ENCODE measurements at places on chromosomes 7 and 10.

GRCh38 chr10:112960151-112960681 is 10.2 kb downstream of the TCF7L2 start:
- DNase-seq = peak; percentile 65

DNA sequence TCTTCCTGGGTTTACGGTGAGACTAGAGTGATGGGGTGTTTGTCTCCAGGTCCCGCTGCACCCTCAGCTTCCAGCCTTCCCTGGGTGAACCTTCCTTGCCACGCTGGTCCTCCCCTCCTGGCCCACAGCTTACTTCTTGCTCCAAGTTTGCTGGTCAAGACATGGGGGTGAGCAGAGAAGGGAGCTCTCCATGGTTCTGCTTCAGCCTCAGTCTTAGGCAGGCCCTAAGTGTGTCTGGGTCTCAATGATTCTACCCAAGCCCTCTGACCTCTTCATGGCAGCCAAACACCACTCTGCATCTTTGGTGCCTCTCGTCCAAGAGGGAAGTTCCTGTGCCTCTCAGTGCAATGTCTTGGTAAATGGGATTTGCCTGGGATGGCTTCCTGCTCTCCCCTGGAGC is 356.5 kb upstream of the KLF6 start:
- no peak for DNase-seq

DNA sequence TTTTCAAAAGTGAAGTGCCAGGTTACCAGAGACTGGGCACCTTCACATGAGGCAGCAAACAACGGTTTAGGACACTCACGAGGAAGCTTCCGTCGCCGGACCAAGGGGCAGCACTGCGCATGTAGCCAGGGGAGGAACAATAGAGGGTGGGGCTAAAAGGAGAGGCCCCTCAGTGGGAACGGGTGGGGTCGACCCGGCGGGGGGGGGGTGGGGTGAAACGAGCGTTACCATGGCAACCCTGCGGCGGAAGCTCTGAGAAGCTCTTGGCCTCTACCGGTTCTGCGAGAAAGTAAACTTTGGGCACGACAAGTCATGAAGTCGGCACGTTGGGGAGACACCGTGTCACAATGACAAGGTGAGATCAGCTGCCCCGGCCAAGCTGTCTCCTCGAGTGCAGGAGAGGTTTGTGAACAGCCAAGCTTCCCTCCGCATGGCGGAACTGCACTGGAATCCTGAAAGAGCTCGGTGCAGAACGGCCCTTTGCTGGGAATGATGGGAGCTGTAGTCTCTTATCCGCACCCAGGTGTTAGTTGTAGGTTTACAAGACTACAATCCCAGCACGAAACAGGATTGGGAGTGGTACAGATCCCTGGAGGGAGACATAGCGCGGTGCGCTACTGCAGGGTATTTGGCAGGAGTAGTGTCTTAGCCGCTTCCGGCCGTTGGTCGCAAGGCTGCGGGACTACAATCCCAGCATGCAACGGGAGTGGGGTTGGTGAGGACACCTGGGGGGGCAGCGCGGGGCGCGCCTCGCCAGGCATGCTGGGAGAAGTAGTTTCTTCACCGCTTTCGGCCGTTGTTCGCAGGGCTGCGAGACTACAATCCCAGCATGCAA is 72.8 kb upstream of the ZNF722 start:
- DNase-seq = peak; percentile 94

- peak; percentile 72 for DNase-seq
Observed at GRCh38 chr7:130987092-130987491, 253.1 kb upstream of the KLF14 start.

GRCh38 chr10:82378146-82378545 is 503.2 kb downstream of the NRG3 start:
- DNase-seq = peak; percentile 75

DNA sequence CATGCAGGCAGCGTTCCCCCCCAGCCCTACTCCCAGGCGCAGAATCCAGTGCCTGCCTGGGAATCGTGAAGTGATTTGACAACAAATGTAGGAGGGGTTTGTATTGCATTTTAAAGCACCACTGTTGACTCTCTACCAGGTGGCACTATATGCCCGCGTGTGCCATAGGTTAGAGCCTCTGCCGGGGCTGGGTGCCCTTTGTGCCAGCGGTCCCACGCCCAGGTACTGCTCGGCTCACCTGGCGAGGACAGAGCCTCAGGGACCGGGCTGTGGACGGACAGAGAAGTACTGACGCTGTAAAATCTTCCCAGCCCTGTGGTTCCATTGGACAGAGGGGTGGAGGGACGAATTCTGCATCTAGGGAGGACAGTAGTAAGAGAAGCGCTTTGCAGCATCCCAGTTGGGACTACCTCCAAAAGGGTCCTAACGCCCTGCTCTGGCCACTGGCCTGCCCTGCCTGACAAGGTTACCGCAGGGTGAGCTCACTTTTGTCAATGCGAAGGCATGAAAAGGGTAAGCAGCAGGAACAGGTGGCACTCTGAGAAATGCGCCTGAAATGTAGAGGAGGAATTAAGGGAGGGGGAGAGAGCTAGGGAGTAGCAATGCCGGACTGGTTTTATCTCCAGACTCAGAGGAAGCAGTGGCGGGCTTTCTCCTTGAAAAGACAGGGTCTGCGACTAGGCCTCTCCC is 788 bp upstream of the CACNA2D1 start:
- DNase-seq = no peak

DNA sequence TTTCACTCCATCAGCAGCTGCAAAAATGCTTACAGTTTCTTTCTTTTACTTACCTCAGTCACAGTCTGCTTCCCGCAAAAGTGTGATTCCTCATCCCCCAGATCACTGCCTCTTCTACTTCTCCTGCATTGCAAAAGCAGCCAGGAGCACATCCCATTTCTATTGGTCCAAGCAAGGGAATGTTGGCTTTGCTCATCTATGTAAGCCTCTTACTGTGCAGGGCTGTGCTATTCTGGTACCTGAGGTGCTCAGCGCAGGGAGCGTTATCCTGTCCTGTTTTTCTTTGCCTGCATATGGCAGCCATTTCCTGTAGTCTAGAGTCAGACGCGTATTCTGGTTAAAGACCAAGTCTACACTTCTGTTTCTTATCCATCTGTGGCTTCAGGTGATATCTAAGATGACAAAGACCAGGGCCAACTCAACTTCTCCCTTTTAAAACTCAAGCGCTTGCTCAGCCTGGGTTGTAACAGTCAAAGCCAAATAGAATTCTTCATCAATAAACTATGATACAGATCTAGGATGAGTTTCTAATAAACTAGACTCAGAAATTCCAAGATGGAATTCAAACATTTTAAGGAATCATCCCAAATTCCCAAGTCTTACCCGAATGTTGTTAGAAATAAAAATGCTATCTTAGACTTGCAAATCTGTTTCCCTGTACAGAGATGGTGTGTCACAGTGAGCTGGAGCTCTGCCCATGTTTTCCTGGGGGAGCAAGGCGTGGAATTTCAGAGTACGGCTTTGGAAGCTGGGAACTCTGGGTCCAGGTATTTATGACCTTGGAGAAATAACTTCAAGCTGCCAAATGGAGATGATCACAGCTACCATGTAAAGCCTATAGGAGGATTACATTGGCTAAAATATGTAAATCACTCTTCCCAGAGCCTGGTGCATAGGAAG is 6.1 kb upstream of the RBM17 start:
- DNase-seq = no peak

- DNase-seq = peak; percentile 87
Observed at GRCh38 chr10:110460111-110460809, 37.4 kb upstream of the DUSP5 start.

GRCh38 chr10:69632516-69633199 is 2.6 kb downstream of the FAM241B start:
- DNase-seq = peak; percentile 50

GRCh38 chr7:84144480-84144879 is 50.1 kb downstream of the SEMA3A start:
- no peak for DNase-seq

DNA sequence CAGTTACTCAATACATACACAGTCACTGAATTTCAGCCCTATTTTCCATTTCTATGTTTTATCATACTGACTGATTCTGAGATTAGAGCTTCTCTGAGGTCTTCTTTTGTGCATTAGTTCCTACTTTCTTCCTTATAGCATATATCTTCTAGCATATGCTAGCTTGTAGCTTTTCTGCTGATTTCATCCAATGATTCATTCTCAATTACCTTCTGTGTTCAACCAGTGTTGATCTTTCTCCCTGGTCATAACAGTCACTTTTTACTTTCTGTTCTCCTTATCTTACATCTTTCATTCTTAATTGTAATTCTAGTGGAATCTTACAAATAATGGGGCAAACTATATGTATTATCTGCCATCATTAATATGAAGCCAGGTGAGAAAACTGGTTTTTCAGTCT is 159.5 kb upstream of the HGF start:
- DNase-seq = peak; percentile 16

DNA sequence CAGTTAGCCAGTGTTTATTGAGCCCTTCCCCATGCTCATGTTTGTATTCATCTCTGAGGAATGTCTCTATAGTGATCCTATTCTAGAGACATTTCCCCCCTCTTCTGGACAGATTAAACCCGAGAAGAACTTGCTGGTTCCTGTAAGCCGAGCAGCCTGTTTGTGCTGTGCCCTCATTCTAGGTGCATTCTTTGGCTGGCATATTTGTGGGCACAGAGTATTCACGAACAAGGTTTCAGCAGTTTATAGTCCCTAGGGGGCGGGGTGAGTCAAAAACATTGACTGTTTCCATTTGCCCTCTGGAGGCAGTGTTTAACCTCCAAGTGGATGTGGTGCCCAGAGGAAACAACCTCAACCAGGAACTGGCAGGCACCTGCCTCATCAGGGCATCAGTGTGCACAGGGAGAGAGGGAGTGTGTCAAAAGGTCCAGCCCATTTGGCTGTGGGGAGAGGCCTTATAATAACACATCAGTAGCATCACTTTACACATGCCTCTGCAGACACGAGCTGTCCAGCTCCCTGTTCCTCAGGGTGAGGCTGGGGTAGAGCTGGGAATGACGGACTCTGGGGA is 273.3 kb upstream of the LRGUK start:
- DNase-seq = peak; percentile 99

DNA sequence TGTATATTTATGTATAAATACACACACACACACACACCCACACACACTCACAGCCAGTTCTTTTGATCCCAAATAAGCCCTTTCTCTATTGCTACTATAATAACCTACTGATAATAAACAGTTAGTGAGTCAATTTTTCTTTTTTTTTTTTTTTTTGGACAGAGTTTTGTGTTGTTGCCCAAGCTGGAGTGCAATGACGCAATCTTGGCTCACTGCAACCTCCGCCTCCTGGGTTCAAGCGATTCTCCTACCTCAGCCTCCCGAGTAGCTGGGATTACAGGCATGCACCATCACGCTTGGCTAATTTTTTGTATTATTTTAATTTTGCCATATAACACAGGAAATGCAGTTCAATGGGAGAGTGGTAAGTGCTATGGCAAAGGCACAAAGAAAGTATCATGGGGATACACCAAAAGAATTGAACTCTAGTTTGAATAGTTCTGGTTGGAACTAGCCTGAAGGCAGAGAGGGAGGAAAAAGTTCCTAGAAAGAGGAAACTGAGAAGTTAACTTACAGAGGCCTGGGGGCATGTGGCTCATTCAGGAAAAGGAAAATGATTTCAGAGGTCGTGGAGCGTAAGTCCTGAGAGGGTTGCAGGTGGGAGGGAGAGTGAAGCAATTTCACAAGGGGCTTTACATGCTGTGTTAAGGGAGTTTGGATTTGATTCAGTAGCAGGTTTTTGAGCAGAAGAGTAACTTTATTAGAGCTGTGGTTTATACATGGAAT is 44.4 kb upstream of the JCAD start:
- DNase-seq = no peak

GRCh38 chr7:131950758-131951157 is 394.3 kb upstream of the PODXL start:
- no peak for DNase-seq

- DNase-seq = no peak
Observed at GRCh38 chr7:43769281-43769680, 10.8 kb downstream of the BLVRA start.

DNA sequence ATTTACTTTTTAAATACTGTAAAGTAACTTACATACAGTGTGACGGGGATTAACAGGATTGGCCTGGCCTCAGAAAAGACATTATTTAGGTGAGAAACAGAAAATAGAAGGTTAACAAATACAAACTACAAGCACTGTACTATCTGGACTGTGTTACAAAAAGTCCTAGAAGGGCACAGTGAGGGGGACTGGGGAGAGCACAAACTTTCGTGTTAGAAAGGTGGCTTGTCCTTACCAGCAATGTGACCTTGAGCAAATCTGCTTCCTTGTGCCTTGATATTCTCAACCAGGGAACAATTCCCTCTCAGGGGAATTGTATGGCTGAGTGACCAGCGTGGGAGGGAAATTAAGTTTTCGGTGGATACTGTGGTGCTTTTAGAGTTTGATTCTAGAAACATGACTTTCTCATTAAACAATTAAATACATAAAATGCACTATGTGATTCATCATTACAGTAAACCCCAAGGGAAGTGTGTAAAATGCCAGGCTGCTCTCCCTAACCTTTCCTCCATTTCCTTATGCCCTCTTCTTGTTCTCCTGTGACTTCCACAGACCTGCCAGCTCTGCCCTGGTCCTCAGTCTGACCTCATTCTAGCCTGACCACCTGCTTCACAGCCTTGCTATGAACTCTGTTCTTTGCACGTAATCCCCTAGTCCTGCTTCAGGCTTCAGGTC is 57.7 kb downstream of the OSBPL3 start:
- DNase-seq = peak; percentile 50

DNA sequence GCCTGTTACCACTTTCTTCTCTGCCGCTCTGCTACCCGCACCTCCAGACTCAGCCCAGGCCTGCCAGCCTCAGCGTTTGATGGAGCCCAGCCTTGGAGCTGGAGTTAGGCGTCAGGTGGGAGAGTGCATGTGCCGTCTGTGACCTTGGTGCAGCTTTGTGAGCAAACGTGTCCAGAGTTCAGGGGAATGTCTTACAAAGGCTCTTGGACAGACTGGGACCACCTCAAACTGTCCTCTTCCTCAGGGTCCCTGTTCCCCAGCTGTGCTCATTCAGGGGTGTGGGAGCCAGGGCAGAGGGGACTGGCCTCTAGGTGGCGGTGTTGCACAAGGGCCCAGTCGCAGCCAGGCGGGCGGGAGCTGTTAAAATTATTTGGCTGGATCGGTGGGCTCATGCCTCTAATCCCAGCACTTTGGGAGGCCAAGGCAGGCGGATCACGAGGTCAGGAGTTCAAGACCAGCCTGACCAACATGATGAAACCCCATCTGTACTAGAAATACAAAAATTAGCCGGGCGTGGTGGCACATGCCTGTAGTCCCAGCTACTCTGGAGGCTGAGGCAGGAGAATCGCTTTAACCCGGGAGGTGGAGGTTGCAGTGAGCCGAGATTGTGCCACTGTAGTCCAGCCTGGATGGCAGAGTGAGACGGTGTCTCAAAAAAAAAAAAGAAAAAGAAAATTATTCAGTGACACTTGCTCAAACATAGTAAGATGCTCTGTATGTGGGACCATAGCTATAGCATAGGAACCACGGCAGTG is 89.2 kb downstream of the ADCY1 start:
- DNase-seq = no peak
